Muscle of leg (tissue), 16 donors: ENCODE measurements at places on chromosomes 13 and 19. TPM values are rescaled to one million over a fixed set of nuclear protein-coding genes. Genes with fewer than 3 reads are reported as not detected.

Gene LRRC25
- 1.5 TPM for total RNA-seq

DNA sequence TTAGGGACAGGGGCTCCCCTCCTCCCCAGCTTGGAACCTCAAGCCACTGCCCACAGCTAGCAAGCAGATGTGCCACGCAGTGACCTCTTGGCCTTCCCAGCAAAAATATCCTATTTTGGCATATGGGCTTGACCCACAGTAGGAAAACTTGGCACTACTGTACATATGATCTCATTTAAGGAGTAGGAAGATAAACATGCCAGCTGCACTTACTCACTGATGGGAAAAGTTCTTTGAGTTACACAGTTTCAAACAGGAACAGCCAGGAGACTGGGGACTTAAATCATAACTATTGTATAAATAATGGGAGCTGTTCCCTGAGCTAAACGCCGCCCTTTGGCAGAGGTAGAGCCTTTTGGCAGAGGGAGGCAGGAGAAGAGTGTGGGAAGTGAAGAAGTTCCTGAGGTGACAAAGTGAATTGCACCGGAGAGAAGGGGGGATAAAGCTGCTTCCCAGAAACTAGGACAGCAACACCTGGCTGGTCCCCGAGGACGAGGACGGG lies 6.1 kb downstream of the SACS start:
- H3K4me3 ChIP-seq: no peak overlapping the region
- H3K36me3 ChIP-seq: peaks cover 12% of the 10 kb centered on the region
- peak; percentile 78 for DNase-seq

Gene OR7A5
- not detected for total RNA-seq

DNA sequence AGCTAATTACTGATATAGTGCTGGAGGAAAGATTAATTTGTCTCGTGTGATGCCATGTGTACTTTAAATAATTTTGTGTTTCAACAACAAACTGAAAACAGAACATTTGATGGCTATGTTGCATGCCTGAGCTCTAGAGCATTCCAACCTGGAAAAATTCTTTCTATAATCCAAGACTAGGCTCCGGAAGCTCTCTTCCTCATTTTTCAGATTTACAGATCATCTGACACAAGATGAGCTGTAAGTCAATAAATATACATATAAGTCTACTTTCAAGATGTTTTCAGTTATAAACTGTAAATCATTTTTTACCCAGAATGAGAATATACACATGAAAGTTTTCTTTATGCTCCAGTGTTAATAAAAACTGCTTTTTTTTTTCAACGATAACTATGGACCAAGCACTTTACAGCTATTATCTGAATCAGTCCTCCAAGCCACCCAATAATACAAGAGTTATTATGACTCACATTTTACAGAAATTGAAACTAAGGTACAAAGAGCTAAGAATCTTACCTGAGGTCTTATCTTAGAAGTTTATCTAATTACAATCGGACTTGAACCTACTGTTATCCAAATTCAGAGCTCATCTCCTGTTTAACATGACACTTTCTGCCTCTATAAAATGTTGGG lies 6.4 kb upstream of the FOXO1 start:
- no peaks in the 10 kb centered on the region for H3K27me3 ChIP-seq
- no peak for DNase-seq

DNA sequence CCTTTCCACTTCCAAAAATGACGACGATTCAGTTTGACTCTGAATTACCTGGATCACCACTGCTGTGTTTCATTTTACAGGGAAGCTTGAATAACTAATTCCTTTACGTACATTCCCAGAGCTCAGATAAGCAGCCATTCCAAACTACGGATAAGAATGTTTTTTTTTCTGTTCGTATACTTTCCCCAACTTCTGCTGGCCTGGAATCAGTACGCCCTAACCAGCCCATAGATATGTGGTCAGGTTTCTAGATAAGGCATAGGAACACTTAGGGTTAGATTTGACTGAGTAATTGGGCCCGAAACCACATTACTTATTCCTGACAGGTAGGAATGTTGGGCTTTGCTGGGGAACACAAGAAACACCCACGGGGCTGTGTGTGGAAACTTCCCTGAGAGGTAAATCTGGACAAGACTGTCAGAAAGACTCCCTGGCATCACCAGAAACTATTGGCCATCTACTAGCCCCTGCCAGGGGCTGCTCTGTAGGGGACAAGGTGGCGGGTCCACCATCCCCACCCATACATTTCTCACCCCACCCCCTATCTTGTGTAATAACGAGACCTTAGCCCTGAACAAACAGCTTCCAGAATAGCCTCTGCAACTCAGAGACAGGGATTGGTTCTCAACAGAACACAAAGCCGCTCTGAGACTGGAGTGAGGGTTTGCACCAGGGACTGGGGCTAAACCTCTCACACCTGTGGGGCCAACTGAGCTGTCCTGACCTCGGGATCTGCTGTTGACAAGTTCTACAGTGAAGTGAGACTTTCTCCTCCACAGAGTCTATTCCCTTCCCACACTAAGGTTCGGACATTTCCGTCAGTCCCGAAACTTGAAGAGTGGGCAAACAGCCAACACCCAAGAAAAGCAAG lies 15.6 kb downstream of the RHPN2 start:
- no peaks in the 10 kb centered on the region for H3K4me1 ChIP-seq
- no peak overlapping the region for H3K27ac ChIP-seq
- H3K4me3 ChIP-seq: no peak overlapping the region
- no peaks in the 10 kb centered on the region for H3K36me3 ChIP-seq
- H3K27me3 ChIP-seq: no peaks in the 10 kb centered on the region

Gene BST2
- 4.7 TPM for total RNA-seq

GRCh38 chr19:15280915-15281683 lies 48.9 kb upstream of the EPHX3 start:
- H3K27me3 ChIP-seq: no peaks in the 10 kb centered on the region
- peak overlapping the region; percentile 87 for H3K27ac ChIP-seq
- peaks cover 5% of the 10 kb centered on the region for H3K36me3 ChIP-seq
- peaks cover 84% of the 10 kb centered on the region for H3K4me1 ChIP-seq

Gene ZNF555
- 16.6 TPM for total RNA-seq

- no peak for DNase-seq
- H3K4me1 ChIP-seq: no peaks in the 10 kb centered on the region
- H3K27me3 ChIP-seq: no peaks in the 10 kb centered on the region
Observed at GRCh38 chr13:33859691-33860303, 41.8 kb downstream of the RFC3 start.

DNA sequence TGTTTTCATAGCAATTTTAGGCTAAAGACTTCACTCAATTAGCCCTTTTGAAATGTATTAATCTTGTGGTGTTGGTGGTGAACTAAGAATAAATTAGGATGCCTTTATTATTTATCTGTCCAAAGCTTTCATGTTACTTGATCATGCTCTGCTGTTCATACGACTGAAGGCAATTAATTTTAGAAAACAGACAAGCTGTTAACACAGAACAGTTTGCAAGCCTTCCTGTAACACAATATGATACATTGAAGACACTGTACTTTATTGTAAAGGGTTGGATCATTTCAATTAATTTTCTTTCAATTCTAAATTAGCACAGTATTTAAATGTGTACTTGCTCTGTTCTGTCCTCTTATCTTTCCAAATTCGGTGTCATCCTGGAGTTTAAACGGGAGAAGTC lies 794.3 kb upstream of the MIR17HG start:
- no peak overlapping the region for H3K27ac ChIP-seq
- DNase-seq: no peak
- no peaks in the 10 kb centered on the region for H3K4me1 ChIP-seq

DNA sequence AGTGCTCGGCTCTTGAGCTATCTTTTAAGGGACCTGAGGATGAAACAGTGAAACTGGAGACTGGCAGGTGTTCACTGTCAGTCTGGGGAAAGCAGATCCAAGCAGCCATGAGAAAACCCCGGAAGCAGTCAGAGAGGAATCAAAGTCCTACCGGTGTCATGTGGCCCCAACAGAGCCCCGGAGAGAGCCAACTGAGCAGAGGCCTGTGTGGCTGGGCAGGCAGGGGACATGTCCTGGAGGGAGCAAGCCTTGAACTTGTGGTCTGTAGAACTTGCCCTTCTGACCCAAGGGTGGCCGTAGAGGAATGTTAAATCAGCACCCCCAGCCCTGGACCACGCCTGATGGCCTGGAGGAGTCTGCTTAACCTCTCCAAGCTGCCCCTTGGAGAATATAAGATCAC lies 113.7 kb upstream of the ZNF507 start:
- H3K27me3 ChIP-seq: peaks cover 7% of the 10 kb centered on the region
- no peak for DNase-seq
- H3K36me3 ChIP-seq: no peaks in the 10 kb centered on the region
- H3K4me3 ChIP-seq: no peak overlapping the region
- H3K27ac ChIP-seq: no peak overlapping the region

Gene SHANK1
- 12.1 TPM for total RNA-seq

GRCh38 chr13:84377106-84377505 lies 494.8 kb upstream of the SLITRK1 start:
- H3K27me3 ChIP-seq: no peaks in the 10 kb centered on the region
- H3K4me1 ChIP-seq: no peaks in the 10 kb centered on the region
- peak; percentile 91 for DNase-seq
- no peak overlapping the region for H3K27ac ChIP-seq

DNA sequence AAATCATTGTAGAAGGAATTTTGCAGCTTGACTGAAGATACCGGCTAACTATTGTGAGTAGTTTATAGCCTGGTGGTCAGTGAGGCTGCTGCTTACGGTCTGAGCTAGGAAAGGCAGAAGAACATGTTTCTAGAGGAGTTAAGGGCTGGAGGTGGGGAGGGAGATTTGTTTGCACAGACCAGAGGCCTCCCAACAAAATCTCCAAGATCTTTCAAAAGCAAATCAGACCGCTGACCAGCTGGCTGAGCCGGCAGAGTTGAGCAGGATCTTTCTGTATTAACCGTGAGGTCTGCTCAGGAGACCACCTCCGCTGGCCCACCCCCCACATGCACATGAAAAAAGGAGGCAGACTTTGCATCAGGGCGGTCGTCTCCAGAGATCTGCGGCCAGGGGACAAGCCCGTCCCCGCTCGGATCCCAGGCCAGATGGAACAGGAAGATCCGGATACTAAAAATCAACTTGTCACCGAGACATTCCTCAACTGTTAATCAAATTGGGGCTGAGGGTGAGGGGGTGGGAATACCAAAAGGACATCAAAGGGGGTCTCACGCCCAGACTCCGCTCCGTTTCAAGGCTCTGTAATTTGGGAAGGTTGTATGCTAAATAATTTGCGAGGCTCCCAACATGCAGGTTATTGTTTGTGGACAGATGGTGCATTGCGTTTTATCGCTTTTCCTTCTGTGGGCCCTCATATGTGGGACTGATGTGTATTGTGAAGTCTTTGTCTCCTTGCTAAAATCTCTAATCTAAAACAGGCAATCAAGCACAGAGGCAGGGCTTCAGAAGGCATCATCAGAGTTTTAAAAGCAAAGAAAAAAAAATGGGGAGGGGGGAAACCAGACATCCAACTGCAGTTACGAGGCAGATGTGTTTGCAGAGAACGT lies 319.0 kb downstream of the ZNF536 start:
- H3K4me1 ChIP-seq: peaks cover 44% of the 10 kb centered on the region
- peak overlapping the region; percentile 74 for H3K27ac ChIP-seq
- peak; percentile 39 for DNase-seq
- no peaks in the 10 kb centered on the region for H3K36me3 ChIP-seq
- H3K27me3 ChIP-seq: no peaks in the 10 kb centered on the region

DNA sequence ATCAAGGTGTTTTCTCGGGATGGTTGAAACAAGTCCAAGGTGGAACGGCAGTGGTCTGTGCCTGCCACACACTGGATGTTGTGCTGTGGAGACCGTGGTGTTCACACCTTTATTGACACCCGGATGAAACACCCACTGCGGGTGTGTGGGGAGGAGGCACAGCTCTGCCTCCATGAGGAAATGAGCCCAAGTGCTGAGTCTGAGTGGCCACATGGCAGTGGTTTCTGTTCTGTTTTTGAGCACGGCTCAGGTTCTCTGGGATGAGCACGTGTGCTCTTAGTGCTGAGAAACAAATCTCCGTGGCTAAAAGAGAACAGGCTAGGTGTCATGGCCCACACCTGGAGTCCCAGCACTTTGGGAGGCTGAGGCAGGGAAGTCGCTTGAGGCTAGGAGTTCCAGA lies 29.5 kb downstream of the UPF1 start:
- H3K27me3 ChIP-seq: no peaks in the 10 kb centered on the region
- peaks cover 33% of the 10 kb centered on the region for H3K4me1 ChIP-seq
- H3K27ac ChIP-seq: no peak overlapping the region
- peaks cover 98% of the 10 kb centered on the region for H3K36me3 ChIP-seq
- no peak overlapping the region for H3K4me3 ChIP-seq

DNA sequence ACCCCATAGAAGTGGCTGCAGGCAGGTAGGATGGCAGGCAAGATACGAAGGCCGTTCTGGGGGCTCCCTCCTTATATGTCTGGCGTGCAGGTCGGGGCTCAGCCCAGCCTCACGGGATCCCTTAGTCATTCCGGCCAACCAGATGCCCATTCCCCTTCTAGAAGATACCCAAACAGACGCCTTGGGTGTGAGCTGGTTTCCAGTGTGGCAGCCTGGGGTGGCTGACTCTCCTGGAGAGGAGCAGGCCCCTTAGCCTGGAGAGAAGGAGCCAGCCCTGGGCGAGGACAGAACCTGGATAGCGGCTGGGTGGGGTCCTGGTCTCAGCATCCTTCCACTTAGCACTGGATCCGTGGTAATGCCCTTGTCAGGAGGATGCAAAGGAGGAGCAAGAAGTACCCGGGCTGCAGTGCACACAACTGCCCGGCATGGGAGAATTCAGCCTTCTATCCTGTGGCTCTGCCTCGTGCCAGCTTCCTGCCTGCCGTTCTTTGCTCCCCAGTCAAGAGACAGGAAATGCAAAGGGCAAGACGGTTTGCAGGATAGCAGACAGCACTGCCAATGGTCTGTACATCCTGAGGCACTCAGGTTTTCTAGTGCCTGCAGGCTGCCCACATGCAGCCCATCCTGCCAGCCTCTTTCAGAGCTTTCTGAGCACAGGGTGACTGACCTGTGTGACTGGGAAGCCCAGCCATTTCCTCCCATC lies 56.7 kb upstream of the WASF3 start:
- no peaks in the 10 kb centered on the region for H3K27me3 ChIP-seq
- no peak overlapping the region for H3K4me3 ChIP-seq
- peaks cover 29% of the 10 kb centered on the region for H3K4me1 ChIP-seq
- no peak overlapping the region for H3K27ac ChIP-seq
- H3K36me3 ChIP-seq: no peaks in the 10 kb centered on the region

DNA sequence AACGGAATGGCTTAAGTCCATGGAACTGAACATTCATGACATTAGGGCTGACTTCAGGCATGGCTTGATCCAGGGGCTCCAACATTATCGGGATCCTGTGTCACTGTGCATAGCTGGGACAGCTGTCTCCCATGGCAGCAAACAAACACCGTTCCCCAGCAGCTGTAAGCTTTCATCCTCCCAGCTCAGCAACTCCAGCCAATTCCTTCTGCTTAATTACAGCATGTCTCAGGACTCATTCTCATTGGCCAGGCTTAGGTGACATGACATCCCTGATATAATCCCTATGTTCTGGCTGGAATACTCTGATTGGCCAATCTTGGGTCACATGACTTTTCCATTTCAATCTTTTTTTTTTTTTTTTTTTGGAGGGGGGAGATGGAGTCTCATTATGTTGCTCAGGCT lies 10.9 kb upstream of the TLE5 start:
- H3K4me1 ChIP-seq: peaks cover 53% of the 10 kb centered on the region
- no peaks in the 10 kb centered on the region for H3K27me3 ChIP-seq
- H3K27ac ChIP-seq: peak overlapping the region; percentile 84
- no peak overlapping the region for H3K4me3 ChIP-seq
- H3K36me3 ChIP-seq: no peaks in the 10 kb centered on the region

Gene ATP4B
- total RNA-seq: not detected
